ENCODE measurements at places on chromosomes 7 and 10. TPM values are rescaled to one million over a fixed set of nuclear protein-coding genes. Genes with fewer than 3 reads are reported as not detected.

Gene RARRES2
- 144 TPM for total RNA-seq

GRCh38 chr10:77490534-77491314 is 146.9 kb downstream of the KCNMA1 start:
- H3K4me1 ChIP-seq = no peaks in the 10 kb centered on the region
- no peaks in the 10 kb centered on the region for H3K36me3 ChIP-seq
- H3K4me3 ChIP-seq = no peak overlapping the region
- DNase-seq = no peak

- H3K27ac ChIP-seq = no peak overlapping the region
- no peaks in the 10 kb centered on the region for H3K27me3 ChIP-seq
- no peak overlapping the region for H3K4me3 ChIP-seq
- H3K36me3 ChIP-seq = no peaks in the 10 kb centered on the region
- no peak for DNase-seq
These were observed 168.5 kb downstream of the CFTR start for GRCh38 chr7:117648203-117648866.

DNA sequence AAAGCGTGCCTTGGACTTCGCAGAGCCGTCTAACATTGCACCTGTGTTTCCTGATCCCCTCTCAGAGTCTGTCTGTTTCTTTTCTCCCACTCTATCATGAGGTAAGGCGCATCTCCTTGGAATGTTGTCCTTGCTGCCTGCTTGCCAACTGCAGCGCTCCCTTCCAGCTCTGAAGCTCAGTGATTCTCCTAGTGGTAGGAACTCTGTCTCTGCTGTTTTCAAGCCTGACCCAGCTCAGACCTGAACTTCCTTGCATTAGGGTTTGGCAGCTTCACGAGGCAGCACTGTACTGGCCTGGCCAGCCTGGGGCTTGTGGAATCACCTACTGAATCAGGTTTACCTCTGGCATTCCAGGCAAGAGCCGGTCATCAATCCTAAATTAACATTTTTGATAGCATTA is 123.9 kb downstream of the CREB5 start:
- DNase-seq = no peak
- no peaks in the 10 kb centered on the region for H3K36me3 ChIP-seq
- H3K4me3 ChIP-seq = no peak overlapping the region
- H3K4me1 ChIP-seq = no peaks in the 10 kb centered on the region
- no peak overlapping the region for H3K27ac ChIP-seq

Gene TRIM74
- 1.1 TPM for total RNA-seq

DNA sequence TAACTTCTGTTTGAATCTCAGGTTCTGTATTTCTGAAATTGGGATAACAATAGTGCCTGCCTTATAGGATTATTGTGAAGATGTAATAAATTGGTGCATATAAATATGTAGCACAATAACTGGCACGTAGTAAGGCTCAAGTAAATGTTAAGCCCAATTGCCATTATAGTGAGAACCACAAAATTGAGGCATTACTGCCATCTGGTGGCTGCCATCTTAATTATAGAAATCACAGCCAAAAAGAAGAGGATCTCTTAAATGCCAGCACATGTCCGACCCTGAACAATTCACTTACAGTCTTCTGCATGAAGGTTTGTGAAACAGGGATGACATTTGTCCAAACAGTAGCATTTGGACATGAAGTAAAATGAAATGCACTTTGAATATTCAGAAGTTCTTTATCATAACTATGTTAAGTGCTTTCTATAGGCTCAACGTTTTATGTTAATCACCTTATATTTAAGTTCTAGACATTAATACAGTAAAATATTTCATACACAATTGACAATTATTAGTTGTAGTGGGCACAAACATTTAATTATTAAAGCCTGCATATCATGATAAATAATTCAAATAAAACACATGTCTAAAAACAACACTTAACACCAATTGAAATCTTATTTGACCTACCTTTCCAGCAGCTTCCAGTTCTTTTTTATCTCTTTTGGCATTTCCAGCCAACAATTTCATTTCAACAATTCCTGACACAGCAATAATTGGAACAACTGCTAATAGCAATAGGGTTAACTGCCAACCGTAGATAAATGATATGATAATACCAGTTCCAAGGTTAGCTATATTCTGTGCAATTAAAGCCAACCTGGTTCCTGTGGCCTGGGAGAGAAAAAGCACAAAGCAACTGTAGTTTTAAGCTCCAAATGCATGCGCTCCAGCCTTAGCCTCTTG is 58.5 kb downstream of the ABCB4 start:
- DNase-seq = no peak
- H3K27me3 ChIP-seq = no peaks in the 10 kb centered on the region
- no peaks in the 10 kb centered on the region for H3K36me3 ChIP-seq
- no peaks in the 10 kb centered on the region for H3K4me1 ChIP-seq

DNA sequence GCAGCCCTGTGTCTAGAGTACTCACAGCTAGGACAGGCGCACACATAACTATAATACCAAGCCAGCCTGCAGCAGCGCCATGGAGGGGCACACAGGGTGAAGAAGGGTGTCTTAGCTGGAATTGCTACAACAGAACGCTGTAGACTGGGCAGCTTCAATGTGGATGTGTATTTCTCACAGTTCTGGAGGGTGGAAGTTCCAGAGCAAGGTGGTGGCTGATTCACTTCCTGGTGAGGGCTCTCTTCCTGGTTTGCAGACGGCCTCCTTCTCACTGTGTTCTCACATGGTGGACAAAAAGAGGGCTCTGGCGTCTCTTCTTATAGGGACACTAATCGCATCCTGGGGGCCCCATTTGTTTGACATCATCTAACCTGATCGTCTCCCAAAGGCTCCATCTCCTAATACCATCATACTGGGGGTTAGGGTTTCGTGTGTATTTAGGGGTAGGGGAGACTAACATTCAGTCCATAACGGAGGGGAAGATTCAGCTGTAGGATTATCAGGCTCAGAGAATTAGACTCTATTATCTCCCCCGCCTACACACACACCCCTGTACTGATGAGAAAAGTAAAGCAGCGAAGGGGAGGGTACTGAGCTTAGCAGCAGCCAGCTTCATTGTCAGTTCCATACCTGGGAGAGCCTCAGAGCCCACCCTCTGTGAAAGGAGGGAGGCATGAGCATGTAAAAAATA is 289.1 kb downstream of the CCDC3 start:
- H3K4me1 ChIP-seq = peaks cover 22% of the 10 kb centered on the region
- H3K27ac ChIP-seq = no peak overlapping the region
- no peak overlapping the region for H3K4me3 ChIP-seq
- no peaks in the 10 kb centered on the region for H3K36me3 ChIP-seq
- no peak for DNase-seq
- H3K27me3 ChIP-seq = no peaks in the 10 kb centered on the region

Gene MMRN2
- total RNA-seq = 53.1 TPM

Measured in lower lobe of right lung (tissue), 2 donors.